A549 treated with ZK216348 at 1 μM for 4 hours (cell line): ENCODE measurements at places on chromosomes 7 and 10. TPM values are rescaled to one million over a fixed set of nuclear protein-coding genes. Genes with fewer than 3 reads are reported as not detected.

Gene NEUROG3
- not detected in 5 replicates for total RNA-seq

Gene MYO3A
- not detected in 5 replicates for total RNA-seq

Gene HOXA2
- total RNA-seq: 0.69 to 1.5 TPM (median 0.94 TPM) in 5 replicates

Gene DGKI
- 0.11 to 0.97 TPM (median 0.35 TPM) in 3 of 5 replicates, not detected in the others for total RNA-seq

Gene COBL
- 4.1 to 5.9 TPM (median 4.5 TPM) in 5 replicates for total RNA-seq

Gene HMX3
- total RNA-seq: 0.14 TPM in 1 of 5 replicates, not detected in the others

Gene HOXA3
- 3.8 to 9.6 TPM (median 8.0 TPM) in 5 replicates for total RNA-seq

Gene NANOS1
- 2.1 to 3.1 TPM (median 2.8 TPM) in 5 replicates for total RNA-seq

Gene C10orf88
- 6.6 to 9.6 TPM (median 8.6 TPM) in 5 replicates for total RNA-seq

Gene LIPN
- not detected in 5 replicates for total RNA-seq

Gene CCNJ
- total RNA-seq: 4.3 to 7.7 TPM (median 6.4 TPM) in 5 replicates

Gene KCNH2
- total RNA-seq: 0.71 to 1.2 TPM (median 0.98 TPM) in 5 replicates

Gene SLC26A4
- 0.11 to 0.23 TPM in 2 of 5 replicates, not detected in the others for total RNA-seq

Gene FAM13C
- not detected in 5 replicates for total RNA-seq

Gene ZNF775
- 3.9 to 8.4 TPM (median 7.0 TPM) in 5 replicates for total RNA-seq

Gene HSPB1
- total RNA-seq: 686 to 1,427 TPM (median 1,208 TPM) in 5 replicates

Gene BLNK
- total RNA-seq: not detected in 5 replicates

Gene BMPER
- total RNA-seq: 5.4 to 6.4 TPM (median 5.6 TPM) in 5 replicates

Gene EGR2
- 0.26 to 0.54 TPM (median 0.43 TPM) in 5 replicates for total RNA-seq

Gene NPFFR1
- not detected in 5 replicates for total RNA-seq

Gene ASB4
- total RNA-seq: 0.15 to 0.56 TPM (median 0.25 TPM) in 5 replicates

Gene CDNF
- total RNA-seq: 0.52 to 1.4 TPM (median 1.1 TPM) in 5 replicates

Gene SMIM30
- 29.0 to 51.3 TPM (median 32.1 TPM) in 5 replicates for total RNA-seq

Gene CASTOR2
- 1.7 to 4.7 TPM (median 4.2 TPM) in 5 replicates for total RNA-seq

Gene LIPK
- total RNA-seq: not detected in 5 replicates

Gene COL13A1
- total RNA-seq: 0.29 to 0.60 TPM (median 0.40 TPM) in 5 replicates

Gene HMX2
- 0.20 to 0.25 TPM (median 0.22 TPM) in 3 of 5 replicates, not detected in the others for total RNA-seq

Gene CPVL
- total RNA-seq: 0.20 to 0.86 TPM (median 0.41 TPM) in 4 of 5 replicates, not detected in the other

Gene DNAH11
- total RNA-seq: 0.15 to 0.35 TPM (median 0.21 TPM) in 5 replicates

Gene HOXA4
- 1.5 to 2.6 TPM (median 2.2 TPM) in 5 replicates for total RNA-seq

Gene LRRC61
- total RNA-seq: 0.09 to 0.17 TPM (median 0.14 TPM) in 4 of 5 replicates, not detected in the other

Gene UCN3
- total RNA-seq: not detected in 5 replicates

Gene PLAC9
- not detected in 5 replicates for total RNA-seq

Gene MPP7
- 0.12 to 0.16 TPM (median 0.14 TPM) in 3 of 5 replicates, not detected in the others for total RNA-seq

Gene GRID2IP
- total RNA-seq: not detected in 5 replicates

Gene GSTO1
- 231 to 296 TPM (median 257 TPM) in 5 replicates for total RNA-seq

Gene NUP205
- total RNA-seq: 48.2 to 53.2 TPM (median 51.6 TPM) in 5 replicates

Gene RPA3
- total RNA-seq: 74.2 to 106 TPM (median 95.0 TPM) in 5 replicates

Gene HOXA11
- total RNA-seq: 0.33 to 0.90 TPM (median 0.61 TPM) in 5 replicates

Gene SEC31B
- total RNA-seq: 0.87 to 3.4 TPM (median 2.5 TPM) in 5 replicates

Gene UTF1
- total RNA-seq: not detected in 5 replicates

Gene UNC5B
- total RNA-seq: 0.72 to 1.7 TPM (median 1.3 TPM) in 5 replicates

Gene ALOX5
- 0.16 to 0.35 TPM (median 0.22 TPM) in 5 replicates for total RNA-seq

Gene SLC13A1
- not detected in 5 replicates for total RNA-seq

Gene HOXA13
- total RNA-seq: 1.3 to 2.6 TPM (median 2.2 TPM) in 5 replicates

Gene AGBL3
- 0.67 to 1.2 TPM (median 1.00 TPM) in 5 replicates for total RNA-seq

Gene MOGAT3
- total RNA-seq: not detected in 5 replicates

Gene UCMA
- total RNA-seq: not detected in 5 replicates

Gene CLDN15
- total RNA-seq: 6.5 to 14.6 TPM (median 12.5 TPM) in 5 replicates

Gene TAS2R41
- total RNA-seq: not detected in 5 replicates

Gene CALHM1
- total RNA-seq: not detected in 5 replicates

Gene PLXNA4
- total RNA-seq: 0.49 to 1.6 TPM (median 0.74 TPM) in 5 replicates

Gene CNPY1
- not detected in 5 replicates for total RNA-seq
